ENCODE measurements at places on chromosomes 12 and 14.

- no peak for DNase-seq
These were observed 117.6 kb upstream of the RASSF8 start for GRCh38 chr12:25840678-25841465.

DNA sequence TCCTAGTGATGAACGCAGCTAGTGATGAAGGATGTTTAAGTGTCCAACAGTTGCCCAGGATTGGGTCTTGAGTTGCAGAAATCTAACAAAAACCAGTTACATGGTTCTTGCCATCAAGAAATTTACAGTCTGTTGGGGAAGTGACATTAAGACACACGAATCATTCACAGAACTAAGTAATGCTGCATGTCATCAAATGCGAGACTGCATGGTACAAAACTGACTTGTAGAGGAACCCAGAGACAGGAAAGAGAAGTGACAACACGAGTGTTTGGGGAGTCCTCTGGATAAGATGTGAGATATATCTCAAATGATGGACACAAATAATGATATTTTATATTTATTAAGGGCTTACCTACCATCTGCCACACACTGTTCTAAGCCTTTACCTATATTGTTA is 6.1 kb upstream of the SYNE3 start:
- DNase-seq: no peak

- no peak for DNase-seq
These were observed 743 bp downstream of the NDUFA12 start for GRCh38 chr12:95002754-95003153.

GRCh38 chr14:101116486-101117130 is 213.1 kb upstream of the RTL1 start:
- no peak for DNase-seq

DNA sequence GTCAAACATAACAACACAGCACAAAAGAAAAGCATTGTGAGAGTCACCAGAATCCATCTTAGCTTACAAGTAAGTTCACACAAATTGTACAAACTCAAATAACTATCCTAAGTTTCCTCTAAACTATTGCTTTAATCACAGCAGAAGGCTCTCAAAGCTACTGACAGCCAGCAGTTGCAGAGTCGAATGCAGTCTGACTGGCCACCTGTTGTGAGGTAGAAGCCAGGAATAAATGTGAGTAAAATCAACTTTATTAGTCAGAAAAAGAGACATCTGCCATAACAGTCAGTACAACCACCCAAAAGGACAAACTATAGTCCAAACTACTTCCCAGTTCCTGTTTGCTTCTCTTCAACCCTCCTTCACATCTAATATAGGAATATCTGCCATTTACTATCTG is 231.7 kb upstream of the USP15 start:
- no peak for DNase-seq

GRCh38 chr12:10194160-10194670 is 15.4 kb downstream of the TMEM52B start:
- DNase-seq: no peak

GRCh38 chr12:104133321-104133720 is 4.7 kb downstream of the NFYB start:
- no peak for DNase-seq

DNA sequence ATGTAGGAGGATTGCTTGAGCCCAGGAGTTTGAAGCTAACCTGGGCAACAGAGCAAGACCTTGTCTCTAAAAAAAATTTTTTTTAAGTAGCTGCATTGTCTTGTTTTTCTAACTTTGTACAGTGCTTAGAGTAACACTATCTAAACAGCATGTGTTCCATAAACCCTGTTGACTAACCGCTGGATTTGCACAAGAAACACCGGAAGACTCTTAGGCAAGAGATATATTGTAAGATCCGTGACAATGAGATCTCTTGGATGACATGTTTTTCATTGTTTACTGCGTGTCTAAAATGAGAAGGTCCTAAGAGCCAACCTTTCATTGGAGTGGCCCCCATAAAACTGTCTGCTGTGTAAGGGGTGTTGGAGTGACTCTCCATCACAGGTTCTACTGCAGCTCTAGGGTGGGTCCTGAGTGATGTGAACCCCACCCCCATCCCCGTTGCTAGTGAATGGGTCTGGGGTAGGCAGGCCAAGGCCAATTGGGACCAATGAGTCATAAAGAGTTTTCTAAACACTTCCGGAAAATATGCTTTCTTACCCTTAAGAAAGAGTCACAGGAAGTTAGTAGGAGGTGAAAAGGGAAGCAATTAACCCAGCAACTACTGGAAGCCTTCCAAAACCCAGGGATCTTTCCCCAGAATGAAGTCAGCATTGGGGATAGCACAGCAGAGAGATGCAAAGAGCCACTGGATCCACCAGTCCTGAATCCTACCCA is 24.3 kb upstream of the PCNX1 start:
- no peak for DNase-seq

DNA sequence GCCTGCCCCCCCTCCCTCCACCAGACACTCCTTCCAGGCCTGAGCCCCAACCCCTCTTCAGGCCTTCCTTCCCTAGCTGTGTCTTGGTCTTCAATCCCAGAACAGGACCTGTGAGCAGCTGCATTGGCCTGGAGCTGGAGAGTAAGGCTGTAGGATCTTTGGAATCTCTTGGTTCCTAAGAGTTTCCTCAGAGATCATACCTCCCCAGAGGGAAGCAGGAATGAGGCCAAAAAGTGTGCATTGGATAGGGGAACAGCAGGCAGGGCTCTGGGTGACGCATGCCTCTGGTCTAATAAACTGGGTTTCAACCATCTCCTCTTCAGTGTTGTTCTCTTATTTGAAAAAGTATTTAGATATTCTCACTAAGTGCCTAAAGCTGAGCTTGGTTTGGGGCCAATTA is 1.8 kb upstream of the SMARCD1 start:
- DNase-seq: no peak

DNA sequence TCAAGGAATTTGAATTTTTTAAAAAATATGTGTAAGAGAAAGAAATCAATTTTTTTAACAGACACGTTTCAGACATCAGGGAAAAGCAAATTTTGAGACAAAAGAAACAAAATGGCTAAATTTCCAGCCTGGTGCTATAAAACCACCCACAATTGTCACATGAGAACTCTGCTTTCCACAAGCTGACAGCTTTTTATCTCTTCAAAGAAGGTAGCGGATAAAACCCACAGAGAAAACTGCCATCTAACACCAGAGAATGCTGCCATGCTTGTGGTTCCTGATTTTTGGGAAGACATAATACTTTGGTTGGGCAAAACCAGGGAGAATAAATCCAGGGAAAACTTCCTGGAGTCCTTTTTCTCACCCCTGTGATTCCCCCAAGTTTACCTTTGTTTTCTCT is 10.3 kb upstream of the ITPR2 start:
- no peak for DNase-seq

- no peak for DNase-seq
These were observed 29.0 kb downstream of the CAPRIN2 start for GRCh38 chr12:30725739-30726138.

DNA sequence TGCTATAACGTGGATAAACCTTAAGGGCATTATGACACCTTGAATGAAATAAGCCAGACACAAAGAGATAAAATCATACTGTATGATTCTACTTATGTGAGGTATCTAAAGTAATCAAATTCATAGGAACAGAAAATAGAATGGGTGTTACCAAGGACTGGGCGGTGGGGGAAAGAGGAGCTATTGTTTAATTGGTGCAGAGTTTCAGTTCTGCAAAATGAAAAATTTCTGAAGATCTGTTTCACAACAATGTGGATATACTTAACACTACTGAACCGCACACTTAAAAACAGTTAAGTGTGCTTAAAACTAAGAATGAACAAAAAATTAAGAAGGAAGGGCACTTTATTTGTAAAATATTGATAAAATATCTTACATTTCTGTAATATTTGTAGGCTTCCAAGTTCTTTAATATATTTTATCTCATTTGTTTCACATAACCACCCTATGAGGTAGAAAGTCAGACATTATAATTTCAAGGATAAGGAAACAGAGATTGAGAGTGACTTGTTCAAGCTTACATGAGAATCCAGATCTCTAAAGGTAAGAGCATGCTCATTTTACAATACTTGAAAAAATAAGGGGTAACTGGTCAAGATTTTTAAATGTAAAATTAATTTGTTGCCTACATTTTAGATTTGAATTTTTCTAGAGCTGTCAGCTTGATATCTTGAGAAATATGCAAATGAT is 14.9 kb downstream of the LTA4H start:
- DNase-seq: no peak

GRCh38 chr14:74941676-74942097 is 13.7 kb downstream of the PGF start:
- DNase-seq: peak; percentile 58

GRCh38 chr12:38158428-38159091 is 158.0 kb upstream of the ALG10B start:
- DNase-seq: no peak

DNA sequence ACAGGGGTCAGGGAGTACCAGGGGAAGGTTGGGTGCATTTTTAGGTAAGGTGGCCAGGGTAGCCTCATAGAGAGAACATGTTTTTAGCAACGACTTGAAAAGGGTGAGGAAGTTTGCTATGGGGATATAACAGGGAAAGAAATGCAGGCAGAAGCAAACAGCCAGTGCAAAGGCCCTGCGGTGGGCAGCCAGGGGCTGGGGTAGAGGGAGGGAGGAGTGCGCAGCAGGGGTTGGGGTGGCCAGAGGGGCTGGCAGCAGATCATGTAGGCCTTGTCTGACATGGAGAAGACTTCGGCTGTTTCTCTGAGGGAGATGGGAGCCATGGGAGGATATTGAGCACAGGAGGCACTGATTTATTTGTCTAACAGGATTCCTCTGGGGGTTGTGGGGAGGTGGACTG is 242.5 kb downstream of the RBM19 start:
- no peak for DNase-seq

Data from activated T-cell treated with anti-CD3 and anti-CD28 coated beads for 24 hours (primary cell).